Placental pericyte (primary cell): ENCODE measurements at places on chromosomes 5 and 9. TPM values are rescaled to one million over a fixed set of nuclear protein-coding genes. Genes with fewer than 3 reads are reported as not detected.

The ACOT12 gene
- 0.57 and 0.66 TPM in 2 replicates for total RNA-seq

The KIF12 gene
- not detected in 2 replicates for total RNA-seq

The HRCT1 gene
- total RNA-seq, result 0.43 TPM in 1 of 2 replicates, not detected in the other

The NOL8 gene
- 26.9 and 27.3 TPM in 2 replicates for total RNA-seq

The CCNO gene
- 0.14 TPM in 1 of 2 replicates, not detected in the other for total RNA-seq

The DDX31 gene
- 11.8 and 17.3 TPM in 2 replicates for total RNA-seq

The AKNA gene
- 12.9 and 26.7 TPM in 2 replicates for total RNA-seq

The ZDHHC11B gene
- total RNA-seq, result 0.22 TPM in 1 of 2 replicates, not detected in the other

The SLC35D2 gene
- total RNA-seq, result 26.9 and 29.9 TPM in 2 replicates

The NPR3 gene
- total RNA-seq, result 2.0 and 6.4 TPM in 2 replicates

The SLC1A3 gene
- total RNA-seq, result 9.2 and 28.9 TPM in 2 replicates

The C9orf50 gene
- not detected in 2 replicates for total RNA-seq

The FCN2 gene
- total RNA-seq, result not detected in 2 replicates

The AGXT2 gene
- not detected in 2 replicates for total RNA-seq

The CBY3 gene
- total RNA-seq, result 0.29 TPM in 1 of 2 replicates, not detected in the other

The CD274 gene
- 6.6 and 25.6 TPM in 2 replicates for total RNA-seq

The SHISAL2B gene
- not detected in 2 replicates for total RNA-seq

The IL11RA gene
- 5.9 and 10.2 TPM in 2 replicates for total RNA-seq

The MCTP1 gene
- total RNA-seq, result 19.8 and 24.7 TPM in 2 replicates

The SPINK5 gene
- under 0.01 TPM in 1 of 2 replicates, not detected in the other for total RNA-seq

The PCDHGB7 gene
- 7.6 and 14.0 TPM in 2 replicates for total RNA-seq

The PCSK1 gene
- total RNA-seq, result under 0.01 TPM in 1 of 2 replicates, not detected in the other
